ENCODE measurements at places on chromosomes 7 and 10.

GRCh38 chr7:107206706-107207105 is 37.9 kb downstream of the HBP1 start:
- DNase-seq: no peak

DNA sequence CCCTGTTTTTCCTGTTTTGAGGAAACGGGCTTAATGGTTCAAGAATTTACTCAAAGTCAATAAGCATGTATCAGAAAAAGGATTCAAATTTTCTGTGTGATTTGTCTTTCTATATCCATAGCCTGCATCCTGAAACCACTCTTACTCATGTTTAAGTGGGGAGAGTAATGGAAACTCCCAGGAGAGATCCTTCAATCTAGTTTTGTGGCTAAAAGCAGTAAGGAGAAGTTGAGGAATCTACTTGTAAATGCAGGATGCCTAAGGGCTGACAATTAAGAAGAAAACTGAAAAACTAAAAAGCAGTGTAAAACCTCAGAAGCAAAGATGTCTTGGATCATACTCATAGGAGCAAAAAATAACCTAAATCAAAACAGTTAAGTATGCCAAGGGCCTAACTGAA is 68.1 kb upstream of the GRID1 start:
- DNase-seq: no peak

GRCh38 chr10:86399879-86400704 is 33.5 kb upstream of the GRID1 start:
- peak; percentile 87 for DNase-seq

DNA sequence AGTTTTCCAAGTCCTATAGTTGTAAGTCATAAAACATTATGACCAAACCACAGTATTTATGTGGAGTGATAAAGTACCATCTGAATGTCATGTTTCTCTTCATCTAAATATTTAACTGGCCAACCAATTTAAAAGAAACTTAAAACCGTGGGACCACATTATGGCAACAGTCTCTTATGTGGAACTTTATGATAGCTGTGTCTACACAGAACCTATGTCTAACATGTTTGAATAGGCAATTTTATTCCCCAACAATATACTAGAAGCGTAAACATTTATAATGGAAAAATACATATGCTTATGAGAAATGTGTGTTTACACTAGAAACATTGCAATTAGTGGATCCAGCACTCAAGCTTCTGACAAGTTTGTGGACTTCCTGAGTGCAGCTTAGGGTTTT is 680.7 kb downstream of the REEP3 start:
- no peak for DNase-seq

DNA sequence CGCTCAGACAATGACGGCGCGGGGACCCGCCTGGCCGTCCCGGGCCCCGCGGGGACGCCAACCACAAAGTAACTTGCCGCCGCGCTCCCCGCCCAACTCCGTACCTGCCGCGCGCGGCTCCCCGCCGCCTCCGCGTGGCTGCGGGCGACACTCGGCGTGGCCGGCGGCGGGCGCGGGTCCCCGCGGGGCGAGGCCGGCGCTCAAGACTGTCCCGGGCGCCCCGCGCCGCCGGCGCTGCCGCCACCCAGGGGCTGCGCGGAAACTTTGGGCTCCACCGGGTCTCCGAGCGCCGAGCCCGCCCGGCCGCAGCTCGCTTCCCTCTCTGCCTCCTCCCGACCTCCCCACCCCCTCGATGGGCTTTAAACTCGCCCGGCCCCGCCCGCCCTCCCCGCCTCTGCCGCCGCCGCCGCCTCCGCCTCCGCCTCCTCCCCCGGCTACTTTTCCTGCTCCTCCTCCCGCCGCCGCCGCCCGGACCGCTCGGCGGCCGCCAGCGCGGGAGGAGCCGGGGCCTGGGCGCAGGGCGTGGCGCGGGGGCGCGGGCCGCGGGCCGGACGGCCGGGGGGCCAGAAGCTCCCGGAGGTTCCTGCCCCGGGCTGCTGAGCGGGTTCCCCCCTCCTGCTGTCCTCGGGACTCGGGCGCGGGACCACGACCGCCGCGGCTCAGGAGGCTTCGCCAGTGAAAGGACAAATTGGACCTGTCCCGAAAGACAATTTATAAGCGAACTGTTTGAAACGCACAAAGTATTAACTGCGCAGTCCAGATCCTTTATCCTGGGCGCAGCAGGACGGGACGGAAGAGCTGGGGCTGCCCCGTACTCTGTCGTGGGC is 10.6 kb upstream of the GRB10 start:
- no peak for DNase-seq

DNA sequence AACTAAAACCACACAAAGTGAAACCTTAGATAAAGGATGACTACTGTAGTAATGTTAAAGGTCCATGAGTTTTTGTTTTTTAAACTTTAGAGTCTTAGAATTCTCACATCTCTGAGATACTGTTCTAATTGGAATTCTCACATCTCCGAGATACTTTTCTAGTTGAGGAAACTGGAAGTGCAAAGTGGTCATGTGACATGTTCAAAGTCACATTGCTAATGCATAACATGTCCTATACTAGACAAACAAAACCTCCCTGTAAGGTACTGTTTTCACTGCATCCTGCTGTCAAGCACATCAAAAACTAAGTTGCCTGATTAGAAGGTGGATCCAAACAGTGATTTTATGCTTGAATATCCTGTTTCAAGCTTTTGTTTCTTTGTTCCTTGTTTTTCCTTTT is 13.9 kb downstream of the TAX1BP1 start:
- no peak for DNase-seq

- DNase-seq: no peak
These were observed 213.3 kb downstream of the MDFIC start for GRCh38 chr7:115135146-115135545.

DNA sequence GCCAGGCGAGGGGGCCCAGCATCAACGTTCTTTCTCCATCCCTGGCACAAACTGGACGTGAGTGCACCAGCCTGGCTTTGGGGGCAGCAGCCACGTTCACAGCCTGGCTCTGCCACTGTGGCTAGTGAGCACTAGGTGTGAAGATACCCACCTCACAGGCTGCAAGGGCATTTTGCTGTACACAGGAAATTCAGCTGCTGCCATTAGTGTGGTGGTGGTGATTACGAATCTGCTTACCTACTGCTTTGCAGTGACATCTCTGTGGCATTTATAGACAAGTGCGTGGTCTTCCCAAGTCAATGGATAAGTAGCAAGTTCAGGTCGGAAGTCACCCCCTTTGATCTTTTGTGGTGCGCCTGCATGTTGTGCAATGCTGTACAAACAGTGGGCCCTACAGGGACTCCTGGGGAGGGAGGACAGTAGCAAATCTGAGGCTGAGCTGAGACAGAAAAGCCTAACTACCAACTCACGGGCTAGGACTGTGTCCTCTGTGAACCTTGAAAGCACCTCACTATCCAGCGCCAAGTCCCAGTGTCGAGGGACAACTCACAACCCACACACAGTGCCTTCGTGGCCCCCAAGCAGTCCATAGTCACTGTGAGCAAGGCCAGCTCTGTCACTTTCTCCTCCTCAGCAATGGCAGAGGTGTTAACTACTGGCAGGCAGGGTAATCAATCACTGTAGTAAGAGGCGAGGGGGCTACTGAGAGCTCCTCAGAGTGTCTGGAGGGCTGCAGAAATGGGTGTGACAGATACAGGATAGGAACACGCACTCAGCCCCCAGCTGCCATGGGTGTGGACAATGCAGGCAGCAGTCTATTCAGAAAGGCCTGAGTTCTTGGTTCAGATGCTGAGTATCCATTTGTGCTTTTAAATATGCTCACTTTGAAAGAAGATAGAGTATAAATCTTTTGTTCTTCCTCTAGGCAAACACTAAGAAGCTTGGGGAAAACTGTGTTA is 17.0 kb upstream of the MMP21 start:
- no peak for DNase-seq

GRCh38 chr10:98384531-98385133 is 30.4 kb downstream of the PYROXD2 start:
- DNase-seq: no peak

- DNase-seq: no peak
These were observed 59.1 kb upstream of the GJD4 start for GRCh38 chr10:35545878-35546590.

GRCh38 chr7:154899862-154900261 is 103.1 kb downstream of the PAXIP1 start:
- DNase-seq: no peak

DNA sequence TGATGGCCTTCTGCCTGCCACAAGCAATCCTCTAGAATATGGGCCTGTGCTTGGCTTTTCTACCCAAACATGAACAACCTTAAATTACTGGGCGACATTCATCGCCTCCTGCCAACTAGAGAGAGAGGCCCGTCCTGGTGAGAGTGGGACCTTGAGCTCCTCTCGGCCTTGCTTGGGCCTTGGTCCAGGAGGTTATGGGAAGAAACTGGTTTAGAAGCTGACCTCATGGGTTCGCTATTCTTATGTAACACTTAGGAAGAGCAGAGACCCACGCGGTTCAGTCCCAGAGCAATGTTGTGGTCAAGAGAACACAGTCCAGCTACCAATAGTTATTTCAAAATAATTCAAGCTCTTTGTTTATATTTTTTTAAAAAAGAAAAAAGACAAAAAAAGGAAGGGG is 176.3 kb upstream of the ZNF32 start:
- no peak for DNase-seq

DNA sequence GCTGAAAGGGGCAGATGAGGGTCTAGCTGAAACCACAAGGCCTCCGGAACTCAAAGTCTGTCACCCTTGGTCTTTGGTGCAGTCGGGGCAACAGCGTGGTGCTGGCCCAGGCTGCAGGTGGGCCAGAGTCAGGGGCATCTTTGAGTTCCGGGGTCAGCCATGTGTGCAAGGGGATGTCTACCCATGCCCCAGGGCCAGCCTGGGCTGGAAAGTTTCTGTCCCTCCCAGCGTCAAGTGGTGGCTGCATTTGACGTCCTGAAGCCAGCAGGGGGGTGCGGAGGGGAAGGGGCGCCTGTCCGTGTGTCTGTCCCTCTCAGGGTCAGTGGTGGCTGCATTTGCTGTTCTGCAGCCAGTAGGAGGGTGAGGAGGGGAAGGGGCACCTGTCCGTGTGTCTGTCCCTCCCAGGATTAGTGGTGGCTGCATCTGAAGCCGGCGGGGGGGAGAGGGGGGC is 638 bp downstream of the BRAT1 start:
- no peak for DNase-seq

- no peak for DNase-seq
These were observed 830.2 kb upstream of the LRRTM3 start for GRCh38 chr10:66095610-66096009.

DNA sequence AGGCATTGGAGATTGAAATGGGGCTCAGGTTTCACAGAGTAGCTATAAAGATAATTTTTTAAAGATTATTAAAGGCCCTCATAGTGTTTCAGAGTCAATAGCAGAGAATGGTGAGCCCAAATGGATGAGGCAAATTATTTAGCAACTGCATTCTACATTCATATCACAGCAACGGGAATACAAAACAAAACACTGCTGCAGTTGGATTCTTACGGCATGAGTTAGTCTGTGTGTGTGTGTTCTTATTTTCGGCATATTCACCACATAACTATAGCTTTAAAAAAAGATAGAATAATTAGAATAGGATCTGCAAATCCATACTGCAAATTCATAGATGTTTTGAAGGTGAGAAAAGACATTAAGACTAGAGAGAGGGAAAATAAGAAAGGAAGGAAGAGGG is 66.0 kb downstream of the SUGCT start:
- no peak for DNase-seq

DNA sequence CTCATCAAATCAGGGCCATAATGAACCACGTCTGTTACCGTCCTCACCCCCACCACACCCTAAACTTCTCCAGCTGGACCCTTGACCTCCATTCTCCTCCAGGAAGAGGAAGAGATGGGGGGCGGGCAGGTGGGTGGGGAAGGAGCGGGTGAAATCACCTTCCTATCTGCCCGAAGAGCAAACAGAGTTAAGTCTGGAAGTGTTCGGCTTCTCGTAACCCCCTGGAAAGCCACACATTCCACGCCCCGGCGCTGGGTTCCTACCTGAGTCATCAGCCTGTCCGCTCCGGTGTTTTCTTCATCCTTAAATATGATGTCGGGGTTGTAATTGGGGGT is 736 bp downstream of the SHH start:
- no peak for DNase-seq

DNA sequence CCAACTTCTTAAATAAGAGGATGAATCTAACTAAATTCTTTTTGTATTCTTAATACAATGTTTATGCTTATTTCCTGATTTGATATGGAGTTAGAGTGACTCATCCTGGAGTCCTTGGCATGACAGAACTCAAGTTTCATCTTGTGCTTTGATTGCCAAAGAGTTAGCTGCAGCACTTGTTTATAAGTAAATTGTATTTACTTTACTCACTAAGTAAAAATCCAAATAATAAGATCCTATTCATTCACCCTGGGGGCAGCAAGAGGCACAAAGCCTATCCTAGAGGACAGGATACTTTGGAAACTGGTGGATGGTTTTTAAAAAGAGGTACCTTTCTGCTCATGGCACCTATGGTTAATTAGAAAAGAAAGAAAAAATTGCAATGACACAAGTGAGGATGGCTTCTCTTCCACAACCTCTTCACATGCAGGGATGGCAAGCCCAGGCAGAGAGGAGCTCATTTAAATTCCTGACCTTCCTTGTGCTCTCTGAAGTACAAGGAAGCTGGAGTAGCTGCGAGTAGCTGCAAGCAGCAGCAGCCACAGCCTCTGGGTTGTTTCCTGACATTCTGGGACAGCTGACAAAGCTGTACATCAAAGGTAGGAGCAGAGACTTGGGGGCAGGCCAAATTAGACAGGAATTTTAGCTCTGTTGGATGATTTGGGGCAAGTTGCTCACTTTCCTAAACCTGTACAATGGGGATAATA is 28.5 kb upstream of the CROT start:
- no peak for DNase-seq

DNA sequence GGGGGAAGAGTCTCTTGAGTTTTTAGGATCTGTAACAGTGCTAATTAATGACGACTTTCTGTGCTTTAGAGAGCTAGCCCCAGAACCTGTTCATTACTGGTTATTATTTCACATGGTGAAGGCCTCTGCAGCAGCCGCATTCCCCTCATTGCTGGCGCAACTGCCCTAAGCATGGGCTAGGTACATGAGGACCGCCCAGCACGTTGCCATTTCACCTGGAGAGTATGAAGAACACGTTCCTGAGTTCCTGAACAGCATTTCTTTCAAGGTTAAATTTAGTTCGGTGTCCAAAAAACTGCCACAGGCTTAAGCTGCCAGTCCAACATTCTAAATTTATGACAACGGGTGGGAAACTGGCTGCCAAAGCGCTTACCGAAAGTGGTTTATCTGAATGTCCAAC is 177.0 kb downstream of the DNAH11 start:
- DNase-seq: no peak

DNA sequence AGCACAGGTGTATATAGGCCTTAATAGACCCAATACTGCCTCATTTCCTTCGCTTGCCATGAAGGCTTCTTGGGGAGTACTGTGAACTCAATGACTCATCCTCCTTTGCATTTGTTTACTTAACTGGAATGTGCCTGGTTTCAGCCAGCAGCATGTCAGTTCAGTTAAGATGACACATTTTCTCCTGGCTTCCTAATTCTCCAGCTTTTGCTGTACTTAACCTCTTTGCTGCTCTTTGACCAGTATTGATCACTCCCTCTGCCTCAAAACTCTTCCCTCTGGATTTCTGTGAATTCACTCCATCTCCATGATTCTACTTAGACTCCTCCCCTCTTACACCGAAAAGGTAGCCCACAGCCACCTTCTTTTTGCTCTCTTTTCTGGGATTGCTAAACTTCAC is 135.7 kb downstream of the MAGI2 start:
- no peak for DNase-seq
